Aortic smooth muscle cell (primary cell): ENCODE measurements at places on chromosomes 6 and 20. TPM values are rescaled to one million over a fixed set of nuclear protein-coding genes. Genes with fewer than 3 reads are reported as not detected.

SH3BGRL2 gene
- total RNA-seq = 2.2 and 2.3 TPM in 2 replicates

SIRPD gene
- total RNA-seq = not detected in 2 replicates

ZNF391 gene
- total RNA-seq = 0.13 and 0.56 TPM in 2 replicates

TBC1D22B gene
- total RNA-seq = 3.3 and 4.0 TPM in 2 replicates

NFATC2 gene
- total RNA-seq = 0.26 and 0.37 TPM in 2 replicates

TAGAP gene
- not detected in 2 replicates for total RNA-seq

C4A gene
- total RNA-seq = 5.7 and 5.8 TPM in 2 replicates

THBD gene
- total RNA-seq = 123 and 293 TPM in 2 replicates

C20orf202 gene
- total RNA-seq = not detected in 2 replicates

HLA-DOA gene
- total RNA-seq = not detected in 2 replicates

RPN2 gene
- 296 and 297 TPM in 2 replicates for total RNA-seq

B3GAT2 gene
- not detected in 2 replicates for total RNA-seq

APOBEC2 gene
- total RNA-seq = not detected in 2 replicates

ARG1 gene
- total RNA-seq = not detected in 2 replicates

SLC26A8 gene
- total RNA-seq = 0.26 and 0.31 TPM in 2 replicates

FLRT3 gene
- total RNA-seq = under 0.01 and 0.06 TPM in 2 replicates

ENPP3 gene
- 0.25 and 0.40 TPM in 2 replicates for total RNA-seq

SLC32A1 gene
- total RNA-seq = not detected in 2 replicates
